A549 treated with CpdA at 1 μM for 4 hours (cell line): ENCODE measurements at places on chromosomes 12 and 14. TPM values are rescaled to one million over a fixed set of nuclear protein-coding genes. Genes with fewer than 3 reads are reported as not detected.

LTBR gene
- total RNA-seq, result 165 to 193 TPM (median 184 TPM) in 5 replicates

COX8C gene
- total RNA-seq, result not detected in 5 replicates

FLRT2 gene
- total RNA-seq, result 3.3 to 5.0 TPM (median 3.8 TPM) in 5 replicates

POLE2 gene
- 11.5 to 15.9 TPM (median 13.9 TPM) in 5 replicates for total RNA-seq

TEX22 gene
- 0.08 to 0.28 TPM (median 0.22 TPM) in 4 of 5 replicates, not detected in the other for total RNA-seq

FBLN5 gene
- 1.5 to 2.0 TPM (median 1.7 TPM) in 5 replicates for total RNA-seq

SCN8A gene
- 1.2 to 2.5 TPM (median 1.8 TPM) in 5 replicates for total RNA-seq

PTPRB gene
- total RNA-seq, result 0.50 to 1.2 TPM (median 0.92 TPM) in 5 replicates
